ENCODE measurements at places on chromosomes 11 and 22.

- no peak for DNase-seq
Measured at GRCh38 chr22:23207729-23208393, 27.6 kb downstream of the BCR start.

DNA sequence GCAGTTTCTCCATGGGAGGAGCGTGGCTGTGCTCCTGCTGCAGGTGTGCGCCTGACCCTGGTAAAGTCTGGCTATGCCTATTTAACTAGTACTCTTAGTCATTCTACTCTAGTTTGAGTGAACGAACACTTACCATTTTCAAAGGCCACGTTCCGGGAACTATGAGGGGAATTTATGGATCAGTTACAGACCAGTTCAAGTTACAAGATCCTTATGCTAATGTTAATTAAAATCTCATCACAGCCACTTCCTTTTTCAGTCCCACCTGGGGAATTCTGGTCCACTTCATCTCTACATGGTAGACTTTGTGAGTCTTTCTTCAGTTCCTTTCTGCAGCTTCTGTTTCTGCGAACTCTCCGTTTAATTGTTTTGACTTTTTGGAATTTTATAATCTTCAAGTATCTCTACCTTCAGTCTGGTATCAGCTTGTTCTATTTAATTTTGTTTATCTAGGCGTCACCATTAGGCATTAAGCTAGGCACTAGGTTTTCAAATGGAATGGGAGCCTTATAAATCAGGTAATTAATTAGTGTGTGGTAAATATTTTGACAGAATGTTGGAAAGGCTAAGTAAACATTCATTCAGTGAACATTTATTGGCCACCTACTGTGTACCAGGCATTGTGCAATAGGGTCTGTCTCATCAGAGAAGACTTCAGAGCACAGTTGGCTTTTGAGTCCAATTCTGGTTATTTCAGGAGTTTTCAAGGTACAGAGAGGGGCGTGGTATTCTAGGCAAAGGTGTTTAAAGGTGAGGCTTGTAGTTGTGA, 78.9 kb downstream of the GRK3 start:
- no peak for DNase-seq

GRCh38 chr11:67470337-67471002, 1.4 kb upstream of the TMEM134 start:
- no peak for DNase-seq

DNA sequence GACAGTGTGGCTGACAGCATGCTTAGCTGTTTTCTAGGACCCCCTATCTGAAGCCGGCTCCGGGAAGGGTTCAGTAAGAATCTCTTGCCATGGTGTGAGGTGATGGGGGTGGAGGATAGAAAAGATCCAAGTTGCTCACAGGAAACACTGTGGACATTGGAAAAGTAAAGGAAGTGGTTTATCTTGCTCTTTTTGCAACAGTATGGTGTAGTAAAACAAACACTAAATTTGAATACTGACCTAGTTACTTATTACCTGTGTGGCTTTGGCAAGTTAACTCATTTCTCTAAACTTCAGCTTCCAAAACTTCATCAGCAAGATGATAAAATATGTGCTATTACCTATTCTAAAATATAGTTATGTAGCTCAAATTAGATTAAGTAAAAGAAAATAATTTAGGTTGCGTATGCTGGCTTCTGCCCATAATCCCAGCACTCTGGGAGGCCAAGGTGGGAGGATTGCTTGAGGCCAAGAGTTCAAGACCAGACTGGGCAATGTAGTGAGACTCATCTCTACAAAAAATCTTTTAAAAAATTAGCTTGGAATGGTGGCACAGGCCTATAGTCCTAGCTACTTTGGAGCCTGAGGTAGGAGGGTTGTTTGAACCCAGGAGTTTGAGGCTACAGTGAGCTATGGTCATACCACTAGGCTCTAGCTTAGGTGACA, 51.6 kb upstream of the APOA1 start:
- no peak for DNase-seq

DNA sequence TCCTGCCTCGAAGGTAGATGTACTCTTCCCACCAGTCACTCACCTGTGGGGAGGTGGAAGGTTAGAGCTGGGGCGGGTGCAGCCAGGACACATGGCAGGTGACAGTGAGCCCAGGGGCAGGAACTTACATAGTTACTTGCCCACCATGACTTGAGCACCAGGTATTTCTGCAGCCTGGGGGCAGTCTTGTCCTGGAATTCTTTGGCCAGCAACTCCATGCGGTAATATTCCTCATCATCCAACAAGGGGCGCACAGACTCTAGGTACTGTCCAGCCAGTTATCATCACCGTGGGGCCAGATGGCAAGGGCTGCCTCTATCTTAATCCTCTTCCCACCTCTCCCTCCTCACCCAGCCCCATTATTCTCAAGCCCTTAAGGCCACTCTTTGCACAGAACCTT, 2.2 kb downstream of the CPT1B start:
- DNase-seq: peak; percentile 63

GRCh38 chr11:74354036-74354435, 42.6 kb upstream of the P4HA3 start:
- no peak for DNase-seq

DNA sequence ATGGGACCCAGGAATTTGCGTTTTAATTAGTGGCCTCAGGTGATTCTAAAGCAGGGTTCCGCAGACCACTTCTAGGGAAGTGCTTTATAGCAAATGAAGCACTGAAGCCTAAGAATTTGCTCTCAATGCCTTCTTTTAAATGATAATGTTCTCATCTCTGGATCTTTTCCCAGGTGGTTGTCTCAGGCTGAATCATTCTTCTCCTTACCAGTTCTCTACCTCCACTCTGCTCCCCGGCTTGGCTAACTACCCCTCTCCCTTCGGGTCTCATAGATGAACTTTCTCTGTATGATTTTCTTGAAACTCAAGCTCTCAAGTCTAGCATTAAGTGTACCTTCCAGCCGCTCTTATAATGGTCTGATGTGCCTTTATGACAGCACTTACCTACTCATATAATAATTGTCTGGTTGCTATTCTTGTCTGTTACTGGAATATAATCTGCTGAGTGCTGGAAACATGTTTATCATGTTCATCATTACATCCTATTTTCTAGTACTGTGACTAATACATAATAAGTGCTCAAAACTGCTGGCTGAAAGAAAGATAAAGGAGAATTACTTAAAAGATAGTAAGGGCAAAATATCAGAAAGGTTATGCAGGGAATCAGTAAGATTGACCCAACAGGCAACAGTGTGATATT, 195.9 kb upstream of the SESN3 start:
- no peak for DNase-seq

- DNase-seq: no peak
Measured at GRCh38 chr11:124256076-124256475, at the start of gene OR8G5. TSS of gene OR8G5 (plus strand) at chr11:124256376. CDS start at chr11:124264932, 8,556 bp downstream.

All from SK-N-DZ (cell line).